B cell (primary cell): ENCODE measurements at places on chromosomes 2 and 18.
A peak's percentile ranks its signal among the peaks of the same experiment; 100 is the strongest.

DNA sequence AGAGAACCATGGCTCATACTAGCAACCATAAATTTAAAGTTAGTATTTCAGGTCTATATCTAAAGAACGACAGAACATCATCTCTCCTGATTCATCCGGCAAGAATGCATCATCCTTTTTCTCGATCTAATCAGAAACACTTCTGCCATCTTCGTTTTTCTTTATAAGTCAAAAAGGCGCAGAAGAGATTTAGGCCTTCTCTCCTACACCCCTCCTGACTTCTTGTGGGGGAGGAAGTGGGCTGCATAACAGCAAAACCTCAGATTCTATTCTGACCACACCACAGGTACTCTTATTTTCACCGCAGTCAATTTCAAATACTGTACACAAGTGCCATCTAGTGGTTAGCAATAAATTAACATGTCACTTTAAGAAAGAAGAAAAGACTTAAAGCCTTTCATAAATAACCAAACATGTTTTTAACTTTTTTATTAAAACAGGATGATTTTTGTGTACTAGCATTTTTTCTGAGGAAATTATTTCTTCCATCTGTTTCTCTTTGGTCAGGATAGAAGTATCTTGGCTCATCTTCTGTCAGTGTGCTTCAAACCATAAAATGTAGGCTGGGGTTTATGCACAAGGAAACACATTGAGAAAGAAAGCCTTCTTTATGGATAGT is 48.4 kb upstream of the PIK3C3 start:
- peak; percentile 49 for DNase-seq

GRCh38 chr2:240123821-240124650 is 12.1 kb downstream of the COPS9 start:
- no peak for DNase-seq

GRCh38 chr18:55462652-55463051 is 125.3 kb downstream of the TCF4 start:
- DNase-seq: no peak

DNA sequence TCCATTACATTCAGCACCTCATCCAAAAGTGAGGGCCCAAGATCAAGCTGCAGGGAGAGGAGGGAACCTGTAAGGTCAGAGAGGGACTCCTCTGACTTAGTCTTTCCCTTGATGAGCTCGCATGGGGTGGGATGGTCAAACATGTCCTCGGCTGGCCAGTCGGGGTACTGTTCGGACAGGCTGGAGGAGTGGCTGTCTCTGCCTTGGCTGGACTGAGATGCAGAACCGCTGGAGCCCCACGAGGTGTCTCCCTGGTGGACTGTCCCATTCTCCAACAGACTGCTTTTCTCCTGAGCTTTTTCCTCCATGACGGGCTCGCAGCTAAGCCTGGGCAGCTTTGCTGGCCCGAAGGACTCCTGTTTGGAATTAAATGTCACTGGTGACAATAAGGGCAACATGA is 25.6 kb downstream of the CDC42EP3 start:
- no peak for DNase-seq

GRCh38 chr2:190789074-190790004 is 91.3 kb upstream of the GLS start:
- no peak for DNase-seq

- DNase-seq: no peak
Measured at GRCh38 chr2:9057939-9058761, 54.7 kb upstream of the MBOAT2 start.

- peak; percentile 23 for DNase-seq
Measured at GRCh38 chr2:7014174-7014640, 97.0 kb downstream of the RNF144A start.

GRCh38 chr2:182240862-182241371 is 185.9 kb downstream of the PDE1A start:
- peak; percentile 41 for DNase-seq

DNA sequence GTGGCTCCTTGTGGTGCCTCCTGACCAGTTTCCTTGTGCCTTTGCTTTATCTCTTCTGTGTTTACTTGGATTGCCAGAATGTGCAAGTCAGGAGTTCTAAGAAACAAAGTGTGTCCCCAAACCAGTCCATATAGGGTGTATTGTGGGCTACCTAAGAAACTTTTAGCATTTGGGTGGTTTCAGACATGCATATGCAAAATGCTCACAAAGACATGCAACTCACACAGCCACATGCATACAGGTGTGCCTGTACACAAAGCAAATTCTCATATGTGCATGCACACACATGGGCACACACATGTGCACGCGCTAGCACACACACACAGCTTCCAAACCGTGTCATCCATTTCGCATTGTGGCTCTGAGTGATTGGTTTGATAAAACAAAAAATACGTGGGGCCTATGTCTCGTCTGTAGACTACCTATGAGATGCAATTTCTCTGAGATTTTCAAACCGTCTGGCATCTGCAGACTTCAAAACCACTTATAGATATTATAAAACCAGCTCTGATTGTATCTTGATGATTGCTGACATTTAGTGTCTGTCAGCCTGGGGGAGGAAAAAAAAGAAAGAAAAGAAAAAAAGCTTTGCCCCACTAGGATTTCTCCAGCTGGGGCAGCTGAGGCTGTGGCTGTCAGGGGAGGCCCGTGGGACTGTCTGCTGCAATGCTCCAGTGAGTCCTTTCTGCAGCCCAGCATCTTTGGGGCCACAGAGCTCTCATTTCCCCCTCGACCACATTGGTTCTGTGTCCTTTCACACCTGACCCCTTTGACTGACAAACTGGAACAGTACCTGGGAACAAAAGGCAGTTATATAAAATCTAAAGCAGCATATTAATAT is 556.1 kb downstream of the CMPK2 start:
- DNase-seq: peak; percentile 30

GRCh38 chr2:203359450-203359849 is 31.3 kb downstream of the ABI2 start:
- no peak for DNase-seq

DNA sequence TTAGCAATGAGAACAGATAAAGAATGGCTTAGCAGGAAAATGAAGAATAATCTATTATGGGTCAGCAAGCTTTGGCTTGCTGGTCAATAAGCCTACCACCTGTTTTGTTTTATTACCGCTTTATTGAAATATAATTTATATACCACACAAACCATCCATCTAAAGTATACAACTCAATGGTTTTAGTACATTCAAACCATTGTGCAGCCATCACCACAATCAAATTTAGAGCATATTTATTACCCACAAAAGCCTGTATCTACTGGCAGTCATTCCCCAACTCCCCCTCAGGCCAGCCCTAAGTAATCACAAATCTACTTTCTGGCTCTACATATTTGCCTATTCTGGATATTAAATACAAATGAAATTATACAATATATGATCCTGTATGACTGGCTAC is 17.2 kb downstream of the PPP3R1 start:
- no peak for DNase-seq
